ENCODE measurements at places on chromosomes 7 and 10. TPM values are rescaled to one million over a fixed set of nuclear protein-coding genes. Genes with fewer than 3 reads are reported as not detected.

CAV2 gene
- not detected for total RNA-seq

LRMDA gene
- total RNA-seq: not detected

ENKUR gene
- total RNA-seq: not detected

CTAGE4 gene
- 2.2 TPM for total RNA-seq

GBX1 gene
- total RNA-seq: not detected

TUBB8 gene
- not detected for total RNA-seq

SYT15B gene
- total RNA-seq: not detected

TMEM229A gene
- not detected for total RNA-seq

TAC1 gene
- total RNA-seq: not detected

METTL27 gene
- 0.69 TPM for total RNA-seq

All from activated naive CD8-positive, alpha-beta T cell treated with anti-CD3 and anti-CD28 coated beads, Interleukin-2, amount 10 ng/mL, durations not matched to agents 7 days and 5 days (primary cell).